K562 (cell line): ENCODE measurements at places on chromosomes 6 and 20.

DNA sequence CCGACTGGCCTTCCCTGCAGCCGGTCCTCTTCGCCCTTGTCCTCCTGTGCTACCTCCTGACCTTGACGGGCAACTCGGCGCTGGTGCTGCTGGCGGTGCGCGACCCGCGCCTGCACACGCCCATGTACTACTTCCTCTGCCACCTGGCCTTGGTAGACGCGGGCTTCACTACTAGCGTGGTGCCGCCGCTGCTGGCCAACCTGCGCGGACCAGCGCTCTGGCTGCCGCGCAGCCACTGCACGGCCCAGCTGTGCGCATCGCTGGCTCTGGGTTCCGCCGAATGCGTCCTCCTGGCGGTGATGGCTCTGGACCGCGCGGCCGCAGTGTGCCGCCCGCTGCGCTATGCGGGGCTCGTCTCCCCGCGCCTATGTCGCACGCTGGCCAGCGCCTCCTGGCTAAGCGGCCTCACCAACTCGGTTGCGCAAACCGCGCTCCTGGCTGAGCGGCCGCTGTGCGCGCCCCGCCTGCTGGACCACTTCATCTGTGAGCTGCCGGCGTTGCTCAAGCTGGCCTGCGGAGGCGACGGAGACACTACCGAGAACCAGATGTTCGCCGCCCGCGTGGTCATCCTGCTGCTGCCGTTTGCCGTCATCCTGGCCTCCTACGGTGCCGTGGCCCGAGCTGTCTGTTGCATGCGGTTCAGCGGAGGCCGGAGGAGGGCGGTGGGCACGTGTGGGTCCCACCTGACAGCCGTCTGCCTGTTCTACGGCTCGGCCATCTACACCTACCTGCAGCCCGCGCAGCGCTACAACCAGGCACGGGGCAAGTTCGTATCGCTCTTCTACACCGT, 6.1 kb downstream of the UBD start:
- DNase-seq, result no peak

DNA sequence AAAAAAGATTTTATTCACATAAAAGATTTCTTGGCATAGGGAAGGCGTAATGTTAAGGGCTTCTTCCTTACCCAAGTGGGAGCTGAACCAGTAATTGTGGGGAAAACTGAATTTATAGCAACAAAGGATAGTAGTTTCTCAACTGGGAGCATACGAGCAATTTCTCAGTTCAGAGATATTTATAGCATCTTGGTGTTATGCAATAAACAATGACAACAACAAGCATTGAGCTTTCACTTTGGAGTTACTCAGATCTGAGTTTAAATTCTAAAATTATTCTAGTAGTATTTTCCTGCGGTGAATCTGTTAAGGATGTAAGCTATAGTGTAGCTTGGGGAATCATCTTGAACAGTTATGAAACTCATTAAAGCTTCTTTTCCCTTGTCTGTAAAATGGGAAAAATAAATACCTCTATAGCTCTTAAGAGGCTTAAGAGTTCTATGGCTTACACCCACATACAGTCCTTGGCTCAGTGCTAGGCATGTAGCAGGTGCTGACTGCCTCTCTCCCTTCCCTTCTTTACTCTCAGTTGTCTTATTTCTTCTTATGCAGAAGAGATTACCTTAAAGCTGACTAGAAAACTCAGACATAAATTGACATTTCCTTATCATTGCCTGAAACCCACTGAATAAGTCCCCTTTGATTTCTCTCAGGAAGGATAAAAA, 58.8 kb downstream of the SAMD5 start:
- no peak for DNase-seq

DNA sequence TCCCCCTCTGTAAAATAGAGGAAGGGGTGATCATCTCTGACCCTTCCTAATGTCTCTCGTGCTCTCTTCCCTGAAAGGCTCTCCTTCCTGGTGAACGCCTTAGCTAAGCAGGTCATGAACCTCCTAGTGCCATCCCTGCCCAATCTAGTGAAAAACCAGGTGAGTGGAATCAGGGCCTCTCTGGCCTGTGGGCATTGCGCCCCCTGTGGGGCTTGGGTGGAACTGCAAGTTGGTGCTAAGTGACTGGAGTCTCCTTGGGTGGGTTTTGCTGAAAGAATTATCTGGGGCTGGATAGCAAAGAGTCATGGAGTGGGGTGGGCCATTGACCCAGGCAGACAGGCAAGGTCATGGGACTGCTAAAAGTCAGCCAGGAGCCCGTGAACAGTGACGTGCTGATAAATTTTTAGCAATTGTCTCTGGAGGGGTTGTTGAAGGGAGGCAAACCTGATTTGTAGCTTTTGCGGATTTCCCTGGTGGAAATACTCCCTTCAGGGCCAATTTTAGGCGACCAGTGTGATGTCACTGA, 8.9 kb downstream of the BPIFB1 start:
- peak; percentile 78 for DNase-seq

DNA sequence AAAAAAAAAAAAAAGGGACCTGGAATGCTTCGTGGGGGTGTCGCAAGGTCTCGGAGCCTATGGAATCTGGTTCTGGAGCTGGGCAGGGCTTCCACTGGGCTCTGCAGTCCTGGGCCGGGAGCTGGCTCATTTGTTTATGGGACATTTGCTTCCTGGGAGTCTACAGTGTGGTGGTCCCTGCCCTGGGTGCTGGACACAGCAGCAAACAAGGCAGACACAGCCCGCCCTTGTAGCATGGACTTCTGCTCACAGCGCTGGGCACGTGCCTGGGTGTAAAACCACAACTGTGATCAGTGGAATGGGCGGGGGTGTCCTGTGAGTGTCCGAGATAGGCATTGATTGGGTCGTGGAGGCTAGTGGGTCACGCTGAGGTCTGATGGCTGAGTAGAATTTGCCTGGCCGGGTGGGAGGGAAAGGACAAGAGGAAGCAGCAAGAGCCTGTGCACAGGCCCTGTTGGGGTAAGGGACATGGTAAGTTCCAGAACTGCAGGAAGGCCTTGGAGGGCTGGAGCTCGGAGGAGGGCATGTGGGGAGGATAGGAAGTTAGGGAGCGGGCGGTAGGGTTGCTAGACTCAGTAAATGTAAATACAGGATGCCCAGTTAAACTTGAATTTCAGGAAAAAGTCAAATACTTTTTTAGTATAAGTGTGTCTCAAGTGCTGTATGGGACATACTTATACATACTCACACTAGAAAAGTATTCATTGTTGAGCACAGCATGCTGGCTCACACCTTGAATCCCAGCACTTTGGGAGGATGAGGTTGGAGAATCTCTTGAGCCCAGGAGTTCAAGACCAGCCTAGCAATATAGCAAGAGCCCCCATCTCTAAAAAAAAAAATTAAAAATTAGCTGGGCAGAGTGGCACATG, 61.3 kb upstream of the PMEPA1 start:
- no peak for DNase-seq

DNA sequence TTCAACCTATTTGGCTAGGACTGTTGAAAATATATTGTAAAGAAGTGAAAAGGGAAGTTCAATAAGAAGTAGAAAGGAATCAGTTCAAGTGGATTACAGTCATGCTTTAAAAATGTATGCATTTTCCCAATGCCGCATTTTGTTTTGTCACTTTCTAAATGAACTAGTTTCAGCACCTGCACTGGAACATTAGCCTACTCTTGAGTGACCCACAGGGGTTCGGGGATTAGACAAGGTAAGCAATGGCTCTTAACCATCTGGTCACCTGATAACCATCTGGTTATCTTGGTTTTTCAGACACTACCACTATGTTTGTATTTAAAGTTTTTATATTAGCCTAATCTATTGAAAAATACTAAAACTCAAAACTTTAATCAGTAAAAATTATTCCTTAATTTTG, 97.6 kb downstream of the CD164 start:
- DNase-seq, result peak; percentile 48

- DNase-seq, result no peak
Observed at GRCh38 chr6:136587527-136587926, 37.3 kb upstream of the MAP7 start.

DNA sequence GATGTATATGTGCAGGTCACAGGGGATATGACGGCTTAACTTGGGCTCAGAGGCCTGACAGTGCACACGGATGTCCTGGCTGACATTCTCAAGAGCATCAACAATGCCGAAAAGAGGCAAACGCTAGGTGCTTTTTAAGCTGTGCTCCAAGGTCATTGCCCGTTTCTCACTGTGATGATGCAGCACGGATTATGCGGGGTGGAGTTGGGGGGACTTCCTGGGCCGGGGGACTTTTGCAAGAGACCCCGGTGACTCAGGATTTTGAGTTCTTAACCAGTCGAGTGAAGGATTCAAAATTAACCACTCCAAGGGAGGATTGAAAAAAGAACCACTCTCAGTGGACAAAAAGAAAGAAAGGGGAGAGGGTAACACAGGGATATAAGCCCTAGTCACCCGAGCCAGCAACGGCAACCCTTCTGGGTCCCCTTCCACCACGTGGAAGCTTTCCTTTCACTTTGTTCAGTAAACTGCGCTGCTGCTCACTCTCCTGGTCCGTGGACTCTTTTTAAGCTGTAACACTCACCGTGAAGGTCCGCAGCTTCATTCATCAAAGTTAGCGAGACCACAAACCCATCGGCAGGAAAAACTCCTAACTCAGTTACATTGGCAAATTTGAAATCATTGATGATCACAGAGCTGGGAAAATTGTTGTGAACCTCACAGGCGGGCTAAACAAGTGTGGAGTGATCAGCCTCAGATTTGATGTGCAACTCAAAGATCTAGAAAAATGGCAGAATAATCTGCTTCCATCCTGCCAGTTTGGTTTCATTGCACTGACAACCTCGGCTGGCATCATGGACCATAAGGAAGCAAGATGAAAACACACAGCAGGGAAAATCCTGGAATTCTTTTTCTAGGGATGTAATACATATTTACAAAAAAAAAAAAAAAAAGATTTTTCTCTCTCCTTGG, 199.3 kb downstream of the ARID1B start:
- DNase-seq, result no peak

DNA sequence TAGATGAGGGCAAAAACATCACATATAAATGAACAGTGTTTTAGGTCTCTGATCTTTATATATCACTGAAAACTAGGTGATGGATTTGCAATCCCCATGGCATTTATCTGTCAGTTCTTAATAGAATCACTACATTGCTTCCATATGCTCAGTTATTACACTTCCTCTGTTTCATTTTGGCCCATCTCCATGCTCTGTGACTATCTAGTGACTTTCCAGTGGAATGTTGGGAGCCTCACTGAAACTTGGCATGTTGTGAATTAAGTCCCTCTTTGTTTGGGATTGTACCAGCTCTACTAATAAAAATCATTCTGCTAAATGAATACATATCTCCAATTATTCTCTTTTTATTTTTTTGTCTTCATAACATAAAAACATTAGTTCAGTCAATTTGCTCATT, 226.1 kb upstream of the CEP162 start:
- no peak for DNase-seq

- no peak for DNase-seq
Observed at GRCh38 chr6:161276605-161277155, 2.8 kb upstream of the AGPAT4 start.

GRCh38 chr6:104162036-104162669, 697.6 kb downstream of the HACE1 start:
- no peak for DNase-seq

GRCh38 chr20:52150440-52151258, 40.9 kb downstream of the ZFP64 start:
- DNase-seq, result peak; percentile 37

DNA sequence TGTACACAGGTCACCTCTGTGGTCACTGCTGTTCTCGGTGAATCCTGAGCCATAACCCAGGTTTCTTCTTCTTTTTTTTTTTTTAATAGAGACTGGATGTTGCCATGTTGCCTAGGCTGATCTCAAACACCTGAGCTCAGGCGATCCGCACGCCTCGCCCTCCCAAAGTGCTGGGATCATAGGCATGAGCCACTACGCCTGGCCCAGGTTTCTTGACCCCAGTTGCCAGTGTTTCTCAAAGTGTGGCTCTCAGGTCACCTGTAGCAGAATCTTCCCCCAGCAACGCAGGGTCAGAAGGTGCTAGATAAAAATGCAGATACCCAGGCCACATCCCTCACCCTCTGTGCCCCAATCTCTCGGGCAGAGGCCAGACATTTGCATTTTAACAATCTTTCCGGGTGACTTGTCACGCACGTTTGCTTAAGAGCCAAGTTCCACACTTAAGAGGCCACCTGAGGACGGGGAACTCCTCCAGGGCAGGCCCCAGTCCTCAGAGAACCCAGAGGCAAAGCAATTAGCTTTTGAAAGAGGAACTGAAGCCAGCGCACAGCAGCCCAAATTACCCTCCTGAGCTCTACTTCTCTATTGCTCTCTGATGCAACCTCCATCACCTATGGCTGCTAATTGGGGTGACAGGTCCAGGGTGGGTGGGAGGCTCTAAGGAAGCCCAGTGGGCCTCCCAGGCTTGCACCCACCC, 81.8 kb downstream of the NFATC2 start:
- no peak for DNase-seq

- no peak for DNase-seq
Observed at GRCh38 chr6:166365806-166366205, 16.9 kb downstream of the MPC1 start.
